Stimulated activated CD4-positive, alpha-beta T cell treated with anti-CD3 and anti-CD28 coated beads, Interleukin-2, amount 100 ng/mL, for 24 hours (primary cell): ENCODE measurements at places on chromosomes 16 and 17.

DNA sequence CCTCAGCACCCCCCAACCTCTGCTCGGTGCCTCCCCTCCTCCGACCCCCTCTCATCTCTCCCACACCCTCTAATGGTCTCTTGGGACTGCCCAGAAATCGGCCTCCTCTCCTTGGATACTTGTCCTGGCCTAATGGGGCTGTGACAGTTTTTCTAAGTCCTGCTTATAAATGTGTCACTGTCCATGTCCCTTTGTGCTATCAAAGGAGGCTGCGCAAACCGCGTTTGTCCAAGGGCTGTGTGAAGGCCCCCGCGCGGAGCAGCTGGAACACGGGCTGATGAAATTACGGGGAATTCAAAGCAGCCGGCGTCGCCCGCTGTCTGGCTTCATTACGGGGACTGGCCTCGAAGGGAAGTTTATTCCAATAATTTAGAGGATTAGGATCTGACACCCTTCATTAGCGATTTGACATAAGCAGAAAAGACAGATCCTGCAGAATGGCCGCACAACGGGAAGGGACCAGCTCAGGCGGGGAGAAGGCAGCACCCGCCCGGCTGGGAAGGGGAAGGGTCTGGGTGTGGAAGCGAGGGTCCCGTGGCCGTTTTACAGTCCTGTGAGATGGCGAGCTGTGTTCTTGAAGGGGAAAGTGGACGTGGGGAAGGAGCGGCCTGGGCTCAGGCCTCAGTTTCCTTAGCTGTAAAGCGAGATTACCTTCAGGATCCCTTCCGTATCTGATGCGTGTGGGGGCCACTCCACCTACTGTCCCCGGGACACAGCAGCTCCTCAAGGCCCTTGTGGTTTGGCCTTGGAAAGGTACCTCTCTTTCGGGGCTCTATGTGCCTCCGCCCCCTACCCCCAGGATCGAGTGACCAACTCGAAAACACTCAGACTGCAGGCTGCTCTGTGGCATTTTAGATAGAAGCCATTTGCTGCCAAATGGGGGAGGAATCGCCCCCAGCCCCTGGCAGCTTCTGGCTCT, 1.6 kb upstream of the WFIKKN2 start:
- no peak for DNase-seq

DNA sequence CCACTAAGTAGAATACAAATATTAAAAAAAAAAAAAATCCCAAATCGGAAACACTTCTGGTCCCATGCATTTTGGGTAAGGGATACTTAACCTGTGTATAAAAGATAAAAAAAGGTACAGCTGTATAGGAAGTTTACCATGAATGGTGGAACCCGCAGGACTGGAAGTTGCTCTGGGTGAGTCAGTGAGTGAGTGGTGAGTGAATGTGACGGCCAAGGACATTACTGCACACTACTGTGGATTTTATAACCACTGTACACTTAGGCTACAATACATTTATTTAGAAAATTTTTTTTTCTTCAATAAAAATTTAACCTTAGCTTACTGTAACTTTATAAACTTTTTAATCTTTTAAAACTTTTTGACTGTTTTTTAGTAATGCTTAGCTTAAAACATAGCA, 71.3 kb upstream of the BCAR1 start:
- DNase-seq = no peak

DNA sequence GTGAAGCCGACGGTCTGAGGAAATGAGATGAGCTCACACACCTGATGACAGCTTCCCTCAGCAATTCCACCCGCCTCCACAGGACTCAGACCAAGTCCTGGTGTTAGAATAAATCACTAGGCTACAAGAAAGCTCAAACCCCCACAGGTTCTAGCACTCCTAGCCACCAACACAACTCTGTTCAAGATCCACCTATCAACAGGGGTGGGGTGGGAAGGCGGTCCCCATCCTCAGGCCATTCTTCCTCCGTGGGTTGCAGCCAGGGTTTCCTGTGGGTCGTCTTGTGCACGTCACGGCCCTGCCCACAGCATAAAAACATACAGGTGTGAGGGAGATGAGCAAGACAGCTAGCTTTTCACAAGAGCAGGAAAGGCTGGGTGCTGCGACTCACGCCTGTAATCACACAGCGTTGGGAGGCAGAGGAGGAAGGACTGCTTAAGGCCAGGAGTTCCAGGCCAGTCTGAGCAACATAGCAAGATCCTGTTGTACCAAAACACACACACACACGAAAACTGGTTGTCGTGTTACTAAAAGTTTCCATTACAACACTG, 81.1 kb downstream of the ANKRD11 start:
- DNase-seq = peak; percentile 53

DNA sequence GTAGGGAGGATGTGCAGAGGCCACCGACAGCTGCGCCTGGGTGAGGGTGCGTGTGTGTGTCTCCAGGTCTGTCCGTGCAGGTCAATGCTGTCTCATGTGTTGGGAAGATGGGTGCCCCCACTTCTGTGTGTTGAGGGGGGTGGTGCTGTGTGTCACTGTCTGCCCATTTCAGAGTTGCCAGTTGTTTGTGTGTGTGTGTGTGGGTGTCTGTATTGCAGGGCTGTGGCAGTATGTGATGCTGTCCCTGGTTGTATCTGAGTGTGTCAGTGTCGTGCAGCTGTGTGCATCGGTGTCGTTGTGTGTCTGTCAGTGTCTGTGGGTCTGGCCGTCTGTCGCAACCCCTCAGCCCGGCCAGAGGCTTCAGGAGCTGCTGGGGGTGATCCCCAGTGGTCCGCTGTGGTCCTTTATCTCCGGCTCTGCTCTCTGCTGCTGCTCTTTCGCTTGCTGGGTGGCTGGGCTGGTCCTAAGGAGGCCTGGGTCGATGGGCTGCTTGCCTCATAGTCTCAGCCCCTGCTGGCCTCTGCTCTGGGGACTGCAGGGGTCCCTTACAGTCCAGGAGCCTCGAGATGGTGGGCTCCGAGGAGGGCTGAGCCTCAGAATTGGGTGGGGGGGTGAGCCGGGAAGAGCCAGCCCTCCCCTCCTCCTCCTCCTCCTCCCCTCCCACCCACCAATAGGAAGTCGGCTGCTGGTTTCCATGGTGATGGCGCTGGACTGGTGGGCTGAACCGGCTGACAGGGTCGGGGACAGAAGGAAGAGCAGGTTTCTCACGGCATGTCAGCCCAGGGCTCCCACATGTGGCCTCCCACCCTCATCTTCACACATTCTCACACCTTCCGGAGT, at the start of gene TSPOAP1:
TSPOAP1 (minus strand) TSS at position 601 of the 840 bp plus-strand sequence. CDS start 875 bp downstream, outside the sequence.
- DNase-seq = peak; percentile 85

- DNase-seq = no peak
These were observed 272 bp downstream of the CCL2 start for GRCh38 chr17:34255381-34255732.

DNA sequence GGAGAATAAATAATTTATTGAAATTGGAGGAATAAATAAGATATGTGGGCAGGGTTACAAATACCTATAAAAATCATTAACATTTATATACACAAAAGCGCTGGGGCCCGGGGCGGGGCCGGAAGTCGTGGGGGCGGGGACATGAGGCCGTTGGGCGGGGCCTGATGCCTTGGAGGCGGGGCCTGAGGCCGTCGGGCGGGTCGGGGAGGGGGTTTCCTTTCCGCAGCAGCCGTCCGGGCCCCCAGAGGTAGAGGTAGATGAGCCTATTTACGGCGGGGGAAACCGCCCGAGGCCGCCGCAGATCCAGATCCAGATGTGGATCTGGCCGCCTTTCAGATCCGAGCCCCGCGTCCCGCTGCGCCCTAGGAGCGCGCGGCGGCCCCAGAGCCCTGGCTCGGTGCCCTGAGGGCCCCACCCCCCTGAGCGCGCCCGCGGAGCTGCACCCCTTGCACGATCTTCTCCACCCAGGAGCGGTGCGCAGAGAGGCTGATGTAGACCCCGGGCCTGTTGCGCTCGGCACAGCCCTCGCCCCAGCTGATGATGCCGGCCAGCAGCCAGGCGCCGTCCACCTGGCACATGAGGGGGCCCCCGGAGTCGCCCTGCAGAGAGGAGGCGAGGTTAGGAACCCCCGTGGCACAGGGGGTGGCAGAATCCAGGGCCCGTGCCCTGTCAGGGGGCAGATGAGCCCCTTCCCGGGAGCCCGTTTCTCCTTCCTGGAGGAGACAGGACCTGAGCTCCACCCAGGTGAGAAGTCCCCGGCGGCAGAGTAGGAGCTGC, 5.1 kb downstream of the PRSS22 start:
- DNase-seq = no peak

DNA sequence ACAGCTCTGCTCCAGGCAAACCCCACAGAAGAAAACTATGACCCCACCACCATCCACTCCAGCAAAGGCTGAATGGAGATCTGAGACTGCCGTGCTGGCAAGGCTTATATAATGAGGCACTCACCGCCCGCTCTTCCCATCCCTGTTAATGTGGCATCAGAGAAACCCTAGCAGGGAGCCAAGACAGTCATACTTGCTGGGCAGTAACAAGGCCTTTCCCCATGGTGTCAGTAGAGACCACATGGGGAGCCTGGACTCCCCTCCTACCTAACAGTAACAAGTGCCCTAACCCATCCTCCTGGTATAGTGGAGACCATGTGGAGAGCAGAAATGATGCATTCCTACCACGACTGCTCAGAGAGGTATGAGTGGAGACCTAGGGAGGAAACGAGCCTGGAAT, 235.2 kb downstream of the C16orf78 start:
- no peak for DNase-seq
